Activated naive CD4-positive, alpha-beta T cell (primary cell): ENCODE measurements at places on chromosomes 12 and 14.

DNA sequence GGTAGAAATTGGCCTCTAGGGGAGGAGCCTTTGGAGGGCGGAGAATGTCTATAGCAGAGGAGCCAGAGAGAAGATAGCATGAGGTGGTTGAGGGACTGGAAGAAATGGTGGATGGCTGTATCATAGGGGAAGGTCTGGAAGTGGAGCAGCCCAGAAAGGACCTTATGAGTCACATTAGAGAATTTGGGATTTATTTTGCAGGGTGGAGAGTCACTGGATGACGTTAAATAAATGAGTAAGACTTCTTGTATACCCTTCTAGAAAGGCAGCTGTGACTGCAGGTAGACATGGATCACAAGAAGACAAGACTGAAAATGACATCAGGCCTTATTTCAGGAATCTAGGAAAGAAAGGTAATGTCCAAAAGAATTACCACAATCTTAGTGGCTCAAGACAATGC, 208.2 kb upstream of the TMTC1 start:
- no peak for DNase-seq

- no peak for DNase-seq
Observed at GRCh38 chr14:56145965-56146364, 27.8 kb downstream of the PELI2 start.

- no peak for DNase-seq
Observed at GRCh38 chr12:59787610-59788009, 191.8 kb downstream of the SLC16A7 start.

- DNase-seq, result no peak
Observed at GRCh38 chr12:56121204-56121870, 3.3 kb downstream of the ZC3H10 start.

- DNase-seq, result no peak
Observed at GRCh38 chr12:122304924-122305323, 38.6 kb upstream of the VPS33A start.

DNA sequence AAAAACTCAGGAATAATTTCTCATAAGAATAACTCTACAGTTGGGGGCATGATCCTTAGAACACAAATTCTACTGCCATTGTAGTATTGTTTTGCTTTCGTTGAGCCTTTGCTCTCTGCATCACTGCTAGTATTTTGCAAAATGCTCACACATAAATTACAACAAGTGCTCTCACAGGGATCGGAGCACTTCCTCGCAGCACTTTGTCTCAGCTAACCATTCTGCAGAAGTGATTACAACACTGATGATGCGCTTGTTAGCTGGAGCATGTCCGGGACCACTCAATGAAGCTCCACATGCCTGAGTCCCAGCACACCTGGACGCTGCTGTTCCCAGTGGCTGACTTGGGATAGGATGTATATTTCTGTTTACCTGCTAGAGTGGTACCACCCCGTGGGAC, 31.6 kb downstream of the MOAP1 start:
- DNase-seq, result no peak

GRCh38 chr14:55128386-55129085, 516 bp upstream of the LGALS3 start:
- no peak for DNase-seq

GRCh38 chr12:110039085-110039807, 9.1 kb downstream of the C12orf76 start:
- no peak for DNase-seq

- DNase-seq, result no peak
Observed at GRCh38 chr12:131368668-131369071, 342.2 kb upstream of the SFSWAP start.

DNA sequence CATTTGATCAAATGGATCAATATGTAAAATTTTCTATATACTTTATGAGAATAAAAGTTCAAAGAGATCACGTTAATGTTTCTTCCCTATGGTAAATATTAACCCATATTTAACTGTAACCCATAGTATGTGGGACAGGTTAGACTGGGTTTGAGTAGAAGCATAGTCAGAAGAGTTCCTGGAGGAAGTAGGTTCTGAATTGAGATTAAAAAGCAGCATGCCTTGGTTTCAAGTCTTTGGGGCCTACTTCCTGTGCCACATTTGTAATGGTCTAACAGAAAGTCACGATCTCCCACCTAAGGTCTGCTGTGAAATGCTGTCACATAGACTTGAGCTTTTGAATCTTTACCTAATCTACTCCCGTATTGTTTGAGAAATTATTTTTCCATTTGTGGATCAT, 63.8 kb downstream of the FIGNL2 start:
- no peak for DNase-seq

DNA sequence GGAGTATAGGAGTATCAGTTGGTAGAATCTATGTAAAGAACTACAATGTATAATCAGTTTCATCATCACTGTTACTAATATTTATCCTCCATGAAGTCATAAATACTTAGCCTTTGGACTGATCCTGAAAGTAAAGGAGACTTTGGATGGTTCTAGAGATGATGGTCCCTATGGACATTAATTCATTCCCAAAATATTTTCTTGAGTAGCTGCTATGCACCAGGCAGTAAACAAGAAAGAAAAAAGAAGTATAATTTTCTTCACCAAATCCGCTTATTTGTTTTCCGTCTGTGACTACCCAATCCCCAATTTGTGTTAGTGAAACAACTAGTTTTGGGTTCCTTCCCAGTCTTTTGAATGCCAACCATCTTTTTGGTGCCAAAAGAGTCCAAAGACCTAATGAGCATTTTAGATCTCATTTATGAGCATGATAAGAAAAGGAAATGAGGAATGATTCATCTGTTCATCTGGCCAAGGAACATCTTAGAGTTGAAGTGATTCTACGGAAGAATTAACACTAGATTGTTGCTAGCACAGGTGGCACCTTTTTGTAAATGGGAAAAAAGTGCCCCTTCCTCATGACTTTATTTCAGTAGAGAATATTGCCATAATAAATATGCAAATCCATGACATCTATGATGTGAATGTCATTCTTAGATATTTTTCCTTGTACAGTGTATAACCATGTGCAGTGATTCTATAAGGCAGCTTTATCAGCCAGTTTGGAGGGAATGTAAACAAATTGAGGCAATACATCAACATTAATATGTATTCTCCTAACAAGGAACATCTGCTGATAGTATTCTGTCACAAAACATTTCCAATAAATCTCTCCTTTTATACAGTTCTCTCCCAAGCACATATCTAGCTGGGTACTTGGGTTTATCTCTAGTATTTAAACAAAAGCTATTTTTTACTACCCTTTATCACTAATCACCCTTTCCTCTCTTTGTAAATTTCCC, 85.1 kb upstream of the CCDC91 start:
- DNase-seq, result no peak

GRCh38 chr14:23245282-23245681, 7.5 kb downstream of the RNF212B start:
- DNase-seq, result no peak

GRCh38 chr12:54135621-54136350, 53.0 kb downstream of the SMUG1 start:
- no peak for DNase-seq

GRCh38 chr14:86505808-86506207, 975.9 kb downstream of the FLRT2 start:
- no peak for DNase-seq

- DNase-seq, result no peak
Observed at GRCh38 chr12:88856201-88856600, 275.9 kb upstream of the KITLG start.

DNA sequence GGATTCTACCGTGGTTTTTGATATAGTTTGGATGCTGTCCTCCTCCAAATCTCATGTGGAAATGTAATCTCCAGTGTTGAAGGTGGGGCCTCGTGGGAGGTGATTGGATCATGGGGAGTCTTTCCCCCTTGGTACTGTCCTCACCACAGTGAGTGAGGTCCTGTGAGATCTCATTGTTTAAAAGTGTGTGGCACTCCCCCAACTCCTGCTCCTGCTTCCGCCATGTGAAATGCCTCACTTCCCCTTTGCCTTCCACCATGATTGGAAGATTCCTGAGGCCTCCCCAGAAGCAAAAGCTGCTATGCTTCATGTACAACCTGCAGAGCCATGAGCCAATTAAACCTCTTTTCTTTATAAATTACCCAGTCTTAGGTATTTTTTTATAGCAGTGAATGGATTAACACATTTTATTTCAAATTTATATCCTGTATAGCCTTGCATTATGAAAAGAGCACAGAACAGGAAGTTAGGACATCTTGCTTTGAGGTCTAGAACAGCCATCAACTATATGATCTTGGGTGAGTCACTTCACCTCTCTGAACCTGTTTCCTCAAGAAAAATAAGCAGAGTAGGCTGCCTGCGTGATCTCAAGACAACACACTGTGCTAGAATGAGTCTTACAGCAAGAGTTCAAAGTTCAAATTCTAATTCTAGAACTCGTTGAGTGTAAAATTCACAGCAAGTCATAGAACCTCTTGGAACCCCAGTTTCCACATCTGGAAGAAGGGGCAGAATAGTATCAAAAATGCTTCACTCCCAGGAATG, 160.9 kb upstream of the EEA1 start:
- no peak for DNase-seq

- DNase-seq, result no peak
Observed at GRCh38 chr12:87120440-87120839, 864.2 kb upstream of the MGAT4C start.

- DNase-seq, result no peak
Observed at GRCh38 chr14:52923902-52924575, 26.8 kb downstream of the FERMT2 start.

DNA sequence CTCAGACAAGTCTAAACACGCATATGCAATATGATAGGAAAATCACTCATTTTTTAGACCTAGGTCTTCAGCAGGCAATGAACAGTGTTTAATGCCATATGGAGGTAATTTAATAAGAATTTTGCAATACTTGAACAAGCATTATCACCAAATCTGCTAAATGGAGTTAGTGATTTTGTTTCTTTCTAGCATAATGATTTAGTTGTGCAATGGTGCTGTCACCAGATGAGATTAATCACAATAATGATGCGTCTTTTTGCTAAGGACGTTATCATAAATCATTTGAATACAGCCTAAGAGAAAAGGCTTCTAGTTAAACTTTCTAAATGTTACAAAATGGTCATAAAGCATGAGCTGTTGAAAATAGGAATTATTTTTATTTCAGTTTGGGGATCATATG, 170.0 kb upstream of the SLC16A7 start:
- DNase-seq, result no peak

DNA sequence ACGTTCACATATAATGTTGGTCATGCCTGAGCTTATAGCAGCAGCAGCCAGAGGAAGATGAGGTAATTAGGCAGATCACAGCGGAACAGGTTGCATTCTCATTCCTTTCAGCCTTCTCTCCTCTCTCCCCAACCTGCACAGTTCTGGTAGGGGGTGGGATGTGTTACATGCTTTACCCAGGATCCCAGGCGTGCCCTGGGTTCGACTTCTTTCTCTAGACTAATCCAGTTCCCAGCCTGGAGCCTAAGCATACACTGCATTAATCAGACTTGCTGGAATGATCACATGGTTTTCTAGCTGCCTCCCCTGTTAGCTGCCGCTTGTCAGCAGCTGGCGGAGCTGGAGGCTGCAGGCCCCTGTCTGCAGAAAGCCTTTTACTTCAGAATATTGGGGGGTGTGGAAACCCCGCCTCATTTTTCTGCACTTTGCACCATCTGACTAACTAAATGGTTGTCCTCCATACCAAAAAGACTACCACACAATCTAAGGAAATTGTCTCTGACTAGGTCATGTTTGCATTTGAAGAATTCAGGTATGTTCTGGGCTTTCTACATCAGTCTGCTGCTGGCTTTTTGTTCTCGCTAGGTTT, 46.0 kb upstream of the EVL start:
- no peak for DNase-seq

DNA sequence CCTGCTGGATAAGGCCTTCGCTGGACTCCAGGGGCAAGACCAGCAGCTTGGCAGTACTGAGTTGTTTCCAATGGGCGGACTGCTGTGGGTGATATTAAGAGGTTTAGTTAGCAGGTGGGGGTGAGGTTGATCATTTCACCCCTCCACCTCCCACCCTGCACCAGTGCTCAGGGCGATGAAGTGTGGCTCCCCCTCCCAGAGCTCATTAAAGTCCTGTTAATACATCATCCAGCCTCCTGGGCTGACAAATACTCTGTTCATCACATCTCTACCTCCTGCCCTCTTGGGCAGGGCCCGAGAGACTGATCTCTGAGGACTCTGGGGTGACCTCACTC, 2.4 kb upstream of the FIGNL2 start:
- no peak for DNase-seq

GRCh38 chr12:4174417-4174816, 99.1 kb upstream of the CCND2 start:
- no peak for DNase-seq

DNA sequence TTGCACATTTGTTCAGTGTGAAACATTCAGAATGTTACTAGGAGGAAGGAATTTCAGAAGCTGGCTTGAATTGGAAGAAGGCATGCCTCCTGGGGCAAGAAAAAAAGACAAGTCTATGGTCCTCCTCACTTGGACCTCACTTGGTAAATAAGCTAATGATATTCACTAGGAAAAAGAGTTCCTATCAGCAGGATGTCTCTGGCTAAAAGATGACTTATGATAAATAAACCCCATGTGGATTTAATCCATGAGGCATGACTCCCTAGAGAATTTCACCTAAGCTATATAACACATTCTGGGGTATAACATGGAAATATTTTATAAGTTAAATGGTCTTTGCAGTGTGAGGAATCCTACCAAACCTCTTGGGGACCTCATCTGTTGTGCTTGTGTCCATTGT, 199.9 kb downstream of the LRIG3 start:
- no peak for DNase-seq

DNA sequence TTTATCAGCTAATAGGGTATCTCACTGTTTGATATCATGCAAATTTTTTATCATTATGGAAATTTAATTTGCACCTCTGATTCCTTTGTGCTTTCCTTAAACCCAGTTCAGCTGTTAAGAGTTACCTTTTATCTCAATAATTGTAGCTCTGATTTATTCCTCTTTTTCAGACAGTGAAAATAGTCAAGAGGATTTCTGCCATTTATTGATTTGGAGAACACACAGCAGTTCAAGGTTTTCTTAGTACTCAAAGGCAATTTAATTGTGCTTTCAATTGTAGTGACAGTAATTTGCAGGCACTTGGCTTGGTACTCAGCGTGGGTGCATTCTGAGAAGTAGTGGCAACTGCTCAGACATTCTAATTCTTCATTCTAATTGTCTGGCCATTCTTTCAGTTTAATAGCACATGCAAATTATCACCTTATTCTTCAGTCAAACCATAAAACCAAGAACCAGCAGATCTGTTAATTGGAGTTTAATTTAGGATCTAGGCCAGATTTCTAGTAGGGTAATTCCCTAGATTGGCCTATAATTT, 709.3 kb downstream of the RPS29 start:
- no peak for DNase-seq

DNA sequence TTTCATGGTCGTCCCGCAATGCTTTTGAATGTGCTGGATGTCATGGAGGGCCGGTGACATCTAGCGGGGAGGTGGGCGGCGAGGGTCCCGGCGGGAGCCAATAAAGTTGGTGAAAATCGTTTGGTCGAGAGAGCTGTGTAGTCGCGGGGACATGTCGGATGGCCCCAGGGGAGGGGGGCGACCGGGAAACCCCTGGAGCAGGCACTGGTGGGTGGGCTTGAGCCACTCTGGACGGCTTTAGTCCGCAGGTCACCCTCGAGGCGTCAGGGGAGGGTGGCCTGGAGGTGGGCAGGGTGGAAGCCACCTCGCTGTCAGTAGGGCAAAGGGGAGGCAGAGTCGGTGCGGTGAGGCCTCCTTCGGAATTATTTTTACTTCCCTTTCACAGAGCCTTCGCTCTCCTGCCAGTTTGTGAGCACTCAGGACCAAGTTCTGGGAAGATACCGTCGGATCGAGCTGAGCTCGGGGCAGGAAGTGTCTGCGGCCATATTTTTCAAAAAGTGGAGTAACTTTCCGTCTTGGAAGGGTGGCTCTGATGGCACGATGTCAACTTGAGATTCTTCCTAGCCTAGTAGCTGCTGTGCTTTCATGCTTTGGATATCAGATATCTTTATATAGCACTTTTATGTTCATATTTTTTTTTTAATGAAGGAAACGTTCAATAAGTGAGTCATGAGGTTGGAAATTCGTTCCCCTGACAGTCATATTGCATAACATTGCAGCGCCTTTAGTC, 28.2 kb downstream of the WBP11 start:
- no peak for DNase-seq
